ENCODE measurements at places on chromosomes 7 and 10. TPM values are rescaled to one million over a fixed set of nuclear protein-coding genes. Genes with fewer than 3 reads are reported as not detected.

The HABP2 gene
- not detected for total RNA-seq

The PTPRZ1 gene
- not detected for total RNA-seq

The HACD1 gene
- total RNA-seq, result 12.8 TPM

The OR13A1 gene
- total RNA-seq, result not detected

The ADAM22 gene
- total RNA-seq, result 0.54 TPM

The HOXA4 gene
- not detected for total RNA-seq

The MLXIPL gene
- 1.5 TPM for total RNA-seq

The LRRC61 gene
- total RNA-seq, result not detected

The TLX1 gene
- not detected for total RNA-seq

The CTAGE15 gene
- total RNA-seq, result not detected

The SERPINE1 gene
- 2,658 TPM for total RNA-seq

The AKR1C8 gene
- total RNA-seq, result not detected

The PLXNA4 gene
- total RNA-seq, result 9.2 TPM

The GCK gene
- total RNA-seq, result not detected

The ZNF239 gene
- total RNA-seq, result 1.8 TPM

The C7orf57 gene
- total RNA-seq, result not detected

The CALCR gene
- not detected for total RNA-seq

The FKBP6 gene
- total RNA-seq, result not detected

Measured in cardiac atrium fibroblast (primary cell).